ENCODE measurements at places on chromosomes 7 and 10.

DNA sequence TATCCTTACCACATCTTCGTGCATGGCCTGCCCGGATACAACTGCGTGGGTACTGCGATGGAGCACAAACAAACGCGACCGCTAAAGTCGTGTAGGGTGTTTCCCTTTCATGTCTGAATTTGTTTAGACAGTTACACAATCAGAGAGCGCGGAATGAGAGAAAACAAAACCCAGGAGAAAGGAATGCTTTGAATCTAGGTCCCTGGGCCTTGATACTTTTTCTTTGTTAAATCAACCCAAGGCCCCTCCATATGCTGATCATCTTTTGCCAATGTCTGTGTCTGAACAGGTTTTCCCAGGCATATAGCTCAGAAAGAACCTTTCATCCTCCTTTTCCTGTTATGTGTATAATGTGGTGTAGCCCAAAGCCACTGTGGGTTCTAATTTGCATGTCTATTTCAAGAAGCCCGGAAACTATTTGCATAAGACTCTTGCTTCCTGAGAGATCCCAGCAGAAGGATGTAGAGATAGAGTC, 145.8 kb downstream of the FRMD4A start:
- no peak for DNase-seq

- DNase-seq, result no peak
Observed at GRCh38 chr7:29350351-29350750, 155.8 kb downstream of the CHN2 start.

DNA sequence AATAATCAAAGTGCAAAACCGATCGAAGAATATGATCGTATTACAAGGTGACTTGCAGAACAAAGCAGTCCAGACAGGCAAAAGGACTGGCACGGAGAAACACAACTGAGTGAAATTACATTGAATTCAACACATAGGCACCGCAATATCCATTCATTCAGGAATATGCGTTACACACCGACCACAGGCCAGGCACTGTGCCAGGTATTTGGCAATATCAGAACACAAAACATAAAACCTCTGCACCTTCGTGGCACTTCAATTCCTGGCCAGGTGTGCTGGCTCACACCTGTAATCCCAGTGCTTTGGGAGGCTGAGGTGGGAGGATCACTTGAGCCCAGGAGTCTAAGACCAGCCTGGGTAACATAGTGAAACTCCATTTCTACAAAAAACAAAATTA, 187.9 kb downstream of the DIP2C start:
- DNase-seq, result no peak

GRCh38 chr10:3554121-3554522, 230.9 kb downstream of the KLF6 start:
- DNase-seq, result no peak

- DNase-seq, result no peak
Observed at GRCh38 chr7:15848362-15848761, 161.9 kb upstream of the MEOX2 start.

DNA sequence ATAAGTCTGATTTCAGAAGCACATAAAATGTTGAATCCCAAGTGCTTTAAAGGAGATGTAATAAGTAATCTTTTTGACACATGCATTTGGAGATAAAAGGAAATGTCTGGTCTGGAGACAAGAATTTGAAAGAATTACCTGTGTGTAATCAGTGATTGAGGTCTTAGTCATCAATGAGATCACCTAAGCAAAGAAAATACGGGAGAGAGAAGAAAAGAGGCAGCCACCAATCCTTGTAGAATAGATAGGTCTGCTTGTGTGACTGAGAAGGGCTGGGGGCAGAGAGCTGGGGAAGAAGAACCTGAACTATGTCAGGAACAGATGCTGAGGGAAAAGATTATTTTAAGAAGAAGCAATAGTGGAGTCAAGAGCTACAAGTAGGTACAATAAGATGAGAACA, 49.3 kb upstream of the ITPRID1 start:
- DNase-seq, result no peak

DNA sequence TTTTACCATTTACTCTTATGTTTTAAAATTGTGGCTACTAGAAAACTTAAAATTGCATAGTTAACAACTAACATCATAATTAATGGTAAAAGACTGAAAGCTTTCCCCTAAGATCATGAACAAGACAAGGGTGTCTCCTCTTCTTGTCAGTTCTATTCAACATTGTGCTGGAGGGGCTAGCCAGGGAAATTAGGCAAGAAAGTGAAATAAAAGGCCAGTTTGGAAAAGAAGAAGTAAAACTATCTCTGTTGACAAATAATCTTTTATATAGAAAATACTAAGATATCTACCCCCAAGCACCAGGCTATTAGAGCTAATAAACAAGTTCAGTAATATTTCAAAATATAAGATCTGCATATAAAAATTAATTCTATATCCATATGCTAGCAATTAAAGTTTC, 46.9 kb upstream of the MXI1 start:
- no peak for DNase-seq

- peak; percentile 6 for DNase-seq
Observed at GRCh38 chr7:55641273-55641691, 69.0 kb upstream of the VOPP1 start.

- DNase-seq, result no peak
Observed at GRCh38 chr10:133045556-133046389, 42.0 kb upstream of the ADGRA1 start.

DNA sequence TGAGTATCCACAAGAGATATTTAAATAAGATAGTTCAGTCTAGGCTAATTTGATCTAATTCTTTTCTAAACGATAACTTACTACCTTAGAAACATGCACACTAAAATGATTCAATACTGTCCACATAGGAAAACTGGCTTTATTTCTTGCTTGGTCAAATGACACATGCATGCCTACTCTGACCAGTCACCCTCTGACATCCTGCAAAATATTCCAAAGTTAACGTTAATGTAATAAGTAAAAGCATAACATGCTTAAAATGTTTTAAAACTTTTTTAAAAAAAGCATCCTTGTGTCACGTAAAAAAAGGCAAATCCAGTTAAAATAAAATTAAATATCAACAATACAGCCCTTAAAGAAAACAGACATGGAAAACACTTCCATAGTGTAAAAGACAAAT, 70.2 kb downstream of the UBE2H start:
- no peak for DNase-seq

Data from activated CD8-positive, alpha-beta memory T cell treated with anti-CD3 and anti-CD28 coated beads for 1 hour (primary cell).